ENCODE measurements at places on chromosomes 2 and 18.

DNA sequence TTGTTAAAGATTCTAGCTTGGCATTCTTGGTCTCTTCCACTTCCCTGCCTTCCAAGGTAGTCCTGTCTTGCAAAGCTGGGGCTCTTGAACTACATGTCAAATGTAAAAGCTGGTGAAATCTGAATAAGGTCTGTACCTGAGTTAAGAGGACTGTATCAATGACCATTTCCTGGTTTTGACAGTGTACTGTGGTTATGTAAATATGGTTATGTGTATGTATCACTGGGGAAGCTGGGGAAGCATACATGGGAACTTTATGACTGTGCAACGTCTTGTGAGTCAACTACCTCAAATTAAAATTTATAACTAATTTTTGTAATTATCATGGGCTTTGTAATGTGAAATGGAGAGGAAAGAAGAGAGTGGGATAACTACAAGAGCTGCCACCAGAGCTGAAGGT is 81.7 kb downstream of the COL4A4 start:
- no peak for DNase-seq

DNA sequence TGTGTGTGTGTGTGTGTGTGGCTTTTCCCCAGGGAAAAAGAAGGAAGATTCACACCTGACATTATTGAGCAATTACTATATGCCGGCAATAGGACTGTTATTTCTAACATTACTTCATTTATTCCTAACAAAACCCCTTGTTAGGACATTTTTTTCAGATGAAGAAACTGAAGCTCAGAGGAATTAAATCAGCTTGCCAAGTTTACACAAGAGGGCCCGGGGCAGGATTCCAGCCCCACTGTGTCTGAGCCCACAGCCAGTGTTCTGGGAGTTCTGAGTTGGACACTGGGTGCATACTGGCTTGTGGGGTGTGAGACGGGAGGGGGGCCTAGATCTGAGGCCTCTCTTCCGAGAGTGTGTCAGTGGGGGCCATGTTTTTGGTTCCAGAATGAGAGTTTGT is 9.9 kb downstream of the TOGARAM2 start:
- DNase-seq: peak; percentile 56

- no peak for DNase-seq
Observed at GRCh38 chr2:196331851-196332250, 160.5 kb upstream of the STK17B start.

DNA sequence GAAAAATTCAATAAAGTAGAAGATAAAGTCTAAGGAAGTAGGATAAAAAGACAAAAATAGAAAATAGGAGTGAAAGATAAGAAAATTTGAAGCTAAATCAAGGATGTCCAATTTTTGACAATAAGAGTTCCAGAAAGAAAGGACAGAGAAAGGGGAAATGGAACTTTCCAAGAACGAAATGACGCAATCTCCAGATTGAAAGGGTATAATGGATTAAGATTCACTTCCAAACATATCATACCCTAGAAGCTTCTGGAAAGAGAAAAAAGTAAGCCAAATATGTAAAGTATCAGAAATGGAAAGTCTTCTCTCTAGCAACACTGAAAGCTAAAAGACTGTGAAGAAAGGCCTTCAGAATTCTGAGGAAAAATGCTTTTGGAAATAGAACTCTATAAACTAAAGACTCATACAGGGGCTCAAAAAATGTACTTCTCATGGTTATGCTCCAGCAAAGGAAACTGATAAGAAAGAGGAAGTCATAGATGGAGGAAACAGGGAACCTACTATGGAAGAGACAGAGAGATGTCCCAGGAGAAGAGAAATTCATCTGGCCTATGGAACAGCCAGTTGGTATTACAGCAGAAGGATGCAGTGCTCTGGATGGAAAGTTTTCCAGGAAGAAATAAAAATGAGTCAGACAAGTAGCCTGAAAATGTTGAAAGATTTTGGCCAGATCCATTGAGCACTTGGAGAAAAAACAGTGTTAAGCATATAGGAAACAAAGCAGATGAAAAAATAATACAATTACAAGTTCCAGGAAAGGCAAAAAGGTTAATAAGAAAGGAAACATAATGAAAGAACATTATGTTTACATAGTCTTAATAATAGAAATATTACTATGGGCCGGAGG is 20.1 kb downstream of the CASP8 start:
- no peak for DNase-seq

DNA sequence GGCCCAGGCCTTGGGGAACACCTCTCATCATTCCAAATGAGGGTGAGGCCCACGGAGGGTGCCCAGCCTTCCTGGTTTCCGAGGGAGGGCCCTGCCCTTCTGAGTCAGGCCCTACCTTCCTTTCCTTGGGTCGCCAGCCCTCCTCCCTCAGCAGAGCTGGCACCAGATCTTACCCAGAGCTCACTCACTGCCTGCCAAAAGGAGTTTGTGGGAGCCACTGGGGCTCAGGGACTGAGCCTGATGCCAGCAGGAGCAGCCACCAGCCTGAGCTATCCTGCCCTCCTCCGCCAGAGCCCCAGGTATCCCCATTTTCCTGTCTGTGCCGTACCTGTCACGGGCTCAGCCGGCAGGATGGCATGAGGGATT is 64.1 kb downstream of the NRP2 start:
- no peak for DNase-seq

DNA sequence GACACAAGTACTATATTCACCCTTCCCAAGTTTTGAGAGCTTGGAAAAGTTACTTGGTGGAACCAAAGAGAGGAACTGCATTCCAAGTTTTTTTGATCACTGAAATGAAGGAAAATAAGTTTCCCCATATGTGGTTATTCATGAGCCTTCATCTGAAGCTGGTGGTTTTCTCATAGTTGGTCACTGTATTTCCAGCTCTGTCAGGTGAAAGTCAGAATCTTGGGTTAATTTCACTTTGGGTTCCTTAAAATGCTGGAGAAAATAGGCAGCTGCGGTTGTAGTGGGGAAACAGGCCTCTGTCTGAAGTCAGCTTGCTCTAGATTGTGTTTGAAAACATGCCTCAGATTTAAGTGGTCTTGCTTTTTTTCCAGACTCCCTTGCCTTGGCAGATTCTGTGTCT is 200.5 kb downstream of the HRH4 start:
- no peak for DNase-seq

- DNase-seq: no peak
Observed at GRCh38 chr18:2244641-2245040, 326.7 kb downstream of the METTL4 start.

DNA sequence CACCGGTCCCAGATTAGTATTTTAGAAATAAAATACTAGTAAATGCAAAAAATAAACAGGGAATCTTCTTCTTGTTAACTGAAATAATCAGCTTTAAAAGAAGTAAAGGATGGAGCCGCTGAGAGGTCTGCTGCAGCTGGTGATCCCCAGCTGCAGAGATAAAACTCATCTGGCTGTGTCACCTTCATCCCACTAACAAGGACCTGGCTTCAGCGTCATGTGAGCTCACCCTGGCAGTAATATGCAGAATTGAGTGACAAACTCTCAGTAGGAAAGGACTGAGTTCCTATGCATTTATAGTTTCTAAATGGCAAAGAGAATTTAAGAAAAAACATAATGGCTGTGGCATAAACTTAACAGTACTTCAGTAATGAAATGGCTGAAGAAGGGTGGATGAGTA is 27.3 kb downstream of the VPS4B start:
- DNase-seq: no peak

DNA sequence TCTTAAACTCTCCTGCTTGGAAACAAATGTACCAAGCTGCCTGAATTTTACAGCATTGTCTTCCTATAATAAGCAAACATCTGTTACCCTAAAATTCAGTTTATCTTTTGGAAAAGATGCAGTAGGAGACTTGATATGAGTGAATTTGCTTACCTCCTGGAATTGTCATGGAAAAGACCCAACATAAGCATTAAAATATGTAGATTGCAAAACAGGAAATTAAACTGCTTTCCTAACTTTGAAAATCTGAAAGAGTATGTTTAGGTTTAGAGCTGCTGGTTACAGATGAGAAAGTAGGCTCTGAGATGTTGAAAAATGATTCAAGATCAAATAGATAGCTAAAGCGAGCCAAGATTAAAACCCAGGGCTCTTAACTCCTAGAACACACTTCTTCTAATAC is 316.5 kb downstream of the SOX11 start:
- no peak for DNase-seq

- no peak for DNase-seq
Observed at GRCh38 chr2:61238219-61239012, 76.4 kb downstream of the C2orf74 start.

GRCh38 chr2:24613154-24613814 is 122.2 kb downstream of the NCOA1 start:
- peak; percentile 46 for DNase-seq

DNA sequence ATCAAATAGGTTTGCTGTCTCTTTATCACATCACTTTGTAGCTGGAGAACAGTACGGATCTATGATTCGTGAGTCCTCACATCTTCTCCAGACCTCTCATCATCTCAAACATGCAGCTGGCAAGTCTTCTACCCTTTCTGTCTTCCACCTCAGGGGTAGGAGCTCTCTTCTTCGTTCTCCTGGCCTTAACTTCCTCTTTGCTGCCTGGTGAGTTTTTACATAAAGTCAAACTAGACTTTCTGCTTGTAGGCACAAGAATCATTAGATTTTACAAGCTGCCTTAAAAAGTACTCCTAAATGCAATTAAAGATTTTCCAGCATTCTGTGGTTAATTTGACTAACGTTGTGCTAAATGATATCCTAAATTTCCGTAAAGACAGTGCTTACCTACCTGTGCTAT is 43.7 kb upstream of the TANK start:
- DNase-seq: no peak

DNA sequence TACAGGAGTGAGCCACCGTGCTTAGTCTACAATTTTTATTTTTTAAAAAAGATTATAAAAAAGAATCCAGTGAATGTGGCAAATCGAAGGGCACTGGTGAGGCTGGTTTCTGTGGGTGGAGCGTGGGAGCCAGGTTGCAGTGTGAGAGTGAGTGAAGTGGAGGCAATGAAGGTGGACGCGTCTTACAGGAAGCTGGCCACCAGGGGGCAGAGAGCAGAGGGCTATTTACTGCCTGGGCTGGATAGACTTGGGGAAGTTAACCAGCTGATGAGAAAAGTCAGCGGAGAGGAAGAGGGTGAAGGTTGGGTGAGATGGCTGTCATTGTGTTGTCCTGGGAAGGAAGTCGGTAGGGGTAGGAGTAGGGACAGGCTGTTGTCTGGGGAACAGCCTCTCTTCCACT is 6.8 kb downstream of the SCTR start:
- peak; percentile 8 for DNase-seq

GRCh38 chr2:219057709-219058540 is 2.8 kb downstream of the IHH start:
- DNase-seq: peak; percentile 57

DNA sequence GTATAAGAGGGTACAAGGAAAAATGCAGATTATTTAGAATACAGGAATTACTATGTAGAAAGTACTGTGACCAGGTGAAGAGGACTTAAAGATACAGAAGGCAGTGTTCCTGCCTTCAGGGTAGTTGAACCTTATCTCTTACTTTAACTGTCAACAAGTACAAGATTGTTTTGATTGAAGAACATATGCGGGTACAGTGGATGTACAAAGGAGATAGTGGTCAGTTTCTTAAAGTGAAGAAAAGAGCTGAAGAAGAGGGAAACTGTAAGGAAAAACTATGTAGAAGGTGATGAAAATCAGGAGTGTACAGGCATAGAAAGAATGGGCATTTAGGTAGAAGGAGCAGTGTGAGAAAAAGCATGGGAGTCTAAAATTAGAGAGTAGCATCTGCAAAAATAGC is 2.2 kb downstream of the RALBP1 start:
- no peak for DNase-seq

DNA sequence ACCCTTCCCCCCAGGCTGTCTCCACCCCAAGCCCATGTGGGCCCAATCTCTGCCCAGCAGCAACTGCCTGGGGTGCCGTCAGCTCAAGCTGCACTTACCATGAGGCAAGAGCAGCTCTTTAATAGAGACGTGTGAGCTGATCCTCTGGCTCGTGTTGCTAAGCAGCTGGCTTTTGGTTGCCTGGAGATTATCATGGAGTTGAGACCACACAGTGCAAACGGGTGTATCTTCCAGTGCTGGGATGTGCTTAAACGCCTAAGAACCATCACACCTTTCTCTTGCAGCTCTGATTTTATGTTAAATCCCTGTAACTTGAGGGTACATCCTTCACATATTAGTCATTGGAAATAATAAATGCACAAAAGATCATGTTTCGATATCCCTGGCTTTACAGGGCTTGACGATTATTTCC is 271.1 kb downstream of the PRKCE start:
- peak; percentile 43 for DNase-seq

GRCh38 chr2:62415518-62415917 is 90.5 kb downstream of the TMEM17 start:
- DNase-seq: no peak

DNA sequence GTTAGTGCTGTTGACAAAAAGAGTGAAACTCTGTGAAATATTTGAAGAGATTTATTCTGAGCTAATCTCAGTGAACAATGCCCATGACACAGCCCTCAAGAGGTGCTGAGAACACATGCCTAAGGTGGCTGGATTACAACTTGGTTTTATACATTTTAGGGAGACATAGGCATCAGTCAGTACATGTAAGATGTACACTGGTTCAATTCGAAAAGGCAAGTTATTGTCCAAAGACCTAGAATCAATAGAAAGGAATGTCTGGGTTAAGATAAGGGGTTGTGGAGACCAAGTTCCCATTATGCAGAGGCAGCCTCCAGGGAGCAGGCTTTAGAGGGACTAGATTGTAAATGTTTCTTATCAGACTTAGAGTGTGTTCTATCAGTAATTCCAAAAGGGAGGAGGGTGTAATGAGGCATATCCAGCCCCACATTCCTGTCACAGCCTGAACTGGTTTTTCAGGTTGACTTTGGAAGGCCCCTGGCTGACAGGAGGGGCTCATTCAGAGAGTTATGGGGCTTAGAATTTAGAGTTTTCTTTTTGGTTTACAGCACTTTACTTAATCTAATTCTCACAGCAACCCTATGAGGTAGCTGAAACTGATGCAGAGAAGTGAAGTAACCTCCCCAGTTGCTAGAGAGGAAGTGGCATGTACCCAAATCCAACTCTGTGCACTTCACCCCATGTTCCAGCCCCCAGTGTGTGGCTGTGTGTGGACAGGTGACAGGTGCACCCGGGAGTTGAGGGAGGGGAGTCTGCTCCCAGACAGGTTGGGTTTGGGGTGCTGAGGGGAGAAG is 28.3 kb upstream of the ASAP2 start:
- DNase-seq: no peak

DNA sequence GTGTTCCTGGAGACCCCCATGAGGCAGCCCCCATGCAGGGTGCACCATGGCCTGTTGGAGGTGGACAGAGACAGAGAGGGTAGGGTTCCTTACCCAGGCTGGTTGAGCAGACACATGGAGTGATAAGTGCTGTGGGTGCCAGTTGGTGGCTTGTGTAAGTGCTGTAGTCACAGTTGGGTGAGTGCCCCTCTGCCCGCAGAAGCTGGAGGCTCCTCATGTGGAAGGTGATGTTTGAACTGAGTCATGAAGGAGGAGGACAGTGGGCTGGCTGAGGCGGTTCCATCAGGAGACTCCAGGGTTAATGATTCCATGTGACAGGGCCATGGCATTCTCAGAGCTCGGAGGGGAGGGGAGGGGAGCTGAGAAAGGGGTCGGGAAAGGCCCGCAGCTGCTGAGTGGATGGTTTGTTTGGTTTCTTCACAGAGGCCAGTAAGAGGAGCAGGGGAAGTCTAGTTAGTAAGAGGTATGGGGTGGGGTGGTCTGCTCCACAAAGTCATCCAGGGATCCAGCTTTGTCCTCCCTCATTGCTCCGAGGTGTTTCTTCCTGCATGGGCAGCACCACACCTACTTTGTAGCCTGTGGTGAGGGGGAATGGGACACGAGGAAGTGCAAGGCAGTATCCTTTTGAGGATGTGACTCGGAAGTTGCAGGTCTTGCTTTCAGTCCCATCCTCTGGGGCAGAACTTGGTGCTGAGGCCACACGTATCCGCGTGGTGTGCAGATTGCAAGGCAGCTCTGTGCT is 13.6 kb downstream of the IMPA2 start:
- no peak for DNase-seq
